ENCODE measurements at places on chromosomes 13 and 19.

GRCh38 chr13:107222597-107222996 is 654.7 kb upstream of the ARGLU1 start:
- no peak for DNase-seq

GRCh38 chr13:70162141-70162540 is 53.9 kb upstream of the KLHL1 start:
- DNase-seq, result no peak

DNA sequence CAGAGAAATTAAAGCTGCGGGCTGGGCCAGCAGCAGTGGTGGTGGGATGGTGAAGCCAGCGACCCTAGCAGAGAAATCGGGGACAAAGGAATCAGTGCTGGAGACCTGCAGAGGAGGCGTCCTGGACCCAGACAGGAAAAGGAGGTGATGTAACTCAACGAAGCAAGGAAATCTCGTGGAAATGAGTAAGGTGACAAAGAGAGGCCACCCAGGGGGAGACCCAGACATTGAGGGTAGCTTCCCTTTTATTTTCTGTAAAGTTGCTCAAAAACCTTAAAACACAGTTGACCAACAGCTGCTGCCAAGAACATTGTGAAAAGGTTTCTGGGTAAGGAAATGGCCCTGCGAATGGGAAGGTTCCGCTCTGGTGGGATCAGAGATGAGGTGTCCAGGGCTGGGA is 13.3 kb upstream of the RETN start:
- DNase-seq, result no peak

DNA sequence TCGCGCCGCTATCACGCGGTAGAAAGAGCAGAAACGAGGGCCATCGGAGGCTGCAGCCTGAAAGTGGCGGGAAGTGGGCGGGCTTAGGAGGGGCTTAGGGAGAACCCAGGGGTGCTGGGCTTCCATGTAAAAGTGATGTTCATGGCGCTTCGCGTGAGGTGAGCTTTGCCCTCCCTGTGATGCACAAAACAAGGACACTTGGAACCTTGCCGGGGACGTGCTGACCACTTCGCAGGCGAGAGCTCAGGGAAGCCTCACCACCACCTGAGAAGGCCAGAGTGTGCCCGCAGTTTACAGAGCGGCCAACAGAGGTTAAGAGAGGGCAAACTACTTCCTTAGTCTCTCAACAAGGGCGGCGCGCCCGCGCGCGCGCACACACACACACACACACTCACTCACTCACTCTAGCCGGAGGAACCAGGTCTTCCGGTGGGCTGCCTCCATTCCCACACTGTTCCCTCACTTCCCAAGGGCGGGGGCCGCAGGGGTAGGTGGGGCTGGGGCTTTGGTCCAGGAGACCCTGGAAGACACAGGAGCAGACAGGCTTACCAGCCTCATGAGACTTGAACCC is 651 bp downstream of the GAPDHS start:
- DNase-seq, result no peak

GRCh38 chr19:32630338-32630737 is 44.6 kb downstream of the ANKRD27 start:
- DNase-seq, result no peak

DNA sequence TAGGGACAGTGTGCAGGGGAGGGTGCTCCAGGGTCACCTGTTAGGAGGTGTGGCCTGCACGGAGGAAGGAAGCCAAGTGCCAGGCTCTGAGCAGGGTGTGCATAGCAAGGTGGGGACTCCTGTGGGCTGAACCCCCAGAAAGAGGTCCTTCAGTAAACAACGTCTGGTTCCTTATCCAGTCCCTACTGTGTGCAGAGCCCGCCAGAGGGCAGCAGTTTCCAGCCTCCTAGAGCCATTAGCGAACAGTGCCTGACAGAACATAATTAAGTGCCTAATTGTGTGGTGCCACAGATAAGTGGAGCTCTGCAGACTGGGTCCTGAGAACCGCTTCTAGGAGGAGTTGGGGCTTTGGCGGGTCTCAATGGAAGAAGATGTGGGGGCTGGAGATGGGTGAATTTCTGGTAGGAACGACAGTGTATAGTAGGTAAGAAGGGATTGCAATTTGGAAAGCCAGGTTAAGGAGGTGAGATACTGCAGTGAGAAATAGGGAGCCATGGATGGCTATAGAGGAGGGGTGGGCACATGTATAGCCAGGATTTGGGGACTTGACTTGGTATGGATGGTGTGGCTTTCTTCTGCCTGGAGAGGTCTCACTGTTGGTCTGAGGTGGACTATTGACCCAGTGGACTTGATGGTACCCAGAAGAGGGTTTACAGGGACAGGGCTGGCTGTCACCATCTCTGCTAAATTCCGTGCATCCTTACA is 323.1 kb downstream of the ZNF536 start:
- DNase-seq, result no peak

DNA sequence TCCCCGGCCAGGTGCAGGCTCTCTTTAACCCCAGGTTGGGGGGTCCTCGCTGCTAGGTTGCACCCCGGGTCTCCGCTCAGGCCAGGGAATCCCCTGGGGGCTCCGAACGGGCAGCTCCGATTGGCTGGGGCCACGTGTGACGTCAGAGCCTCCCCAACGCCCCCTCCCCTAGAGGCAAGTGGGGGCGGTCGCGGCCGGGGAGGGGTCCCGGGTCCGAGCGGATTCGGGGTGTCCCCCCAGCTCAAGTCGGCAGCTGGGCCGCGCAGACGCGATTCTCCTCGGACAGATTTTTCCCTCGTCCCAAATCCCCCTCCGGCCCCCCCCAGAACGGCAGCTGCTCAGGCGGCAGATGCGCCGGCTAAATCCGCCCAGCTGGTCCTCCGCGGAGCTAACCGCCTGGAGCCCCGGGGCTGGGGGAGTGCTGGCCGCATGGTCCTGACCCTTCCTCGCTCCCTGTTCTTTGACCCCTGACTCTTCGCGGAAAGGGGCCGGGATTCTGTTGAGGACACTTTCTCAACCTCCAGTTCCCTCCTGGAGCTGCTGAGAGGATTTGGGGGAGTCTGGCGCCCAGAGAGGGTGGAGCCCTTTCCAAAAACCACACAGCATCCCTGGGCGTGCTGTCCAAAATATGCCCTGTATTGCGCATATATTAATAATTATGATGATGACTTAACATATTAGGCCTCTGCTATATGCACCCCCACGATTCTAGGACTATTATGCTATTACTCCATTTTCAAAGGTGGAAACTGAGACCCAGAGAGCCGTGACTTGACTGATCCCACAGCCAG is 25.4 kb upstream of the SEMA6B start:
- DNase-seq, result no peak

DNA sequence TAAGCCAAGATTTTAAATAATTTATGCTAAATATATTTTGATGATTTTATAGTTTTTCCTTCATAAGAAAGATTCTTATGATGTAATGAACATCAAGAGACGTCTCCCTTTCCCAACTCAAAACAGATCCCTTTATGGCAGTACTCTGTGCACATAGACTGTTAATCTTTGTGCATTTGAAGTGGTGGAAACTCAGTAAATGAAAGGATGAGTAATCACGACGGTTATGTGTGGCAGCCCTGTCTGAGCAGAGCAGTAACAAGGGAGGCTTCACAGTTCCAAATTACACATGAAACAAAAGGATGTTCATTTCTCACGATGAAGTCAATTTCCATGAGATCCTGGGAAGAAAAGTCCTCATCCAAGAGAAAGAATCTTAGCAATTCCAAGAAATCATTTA is 498.1 kb downstream of the KLF5 start:
- no peak for DNase-seq

Measured in CD4-positive, CD25-positive, alpha-beta regulatory T cell (primary cell).